Cortex of kidney (tissue), 1 donor: ENCODE measurements at places on chromosomes 3 and 15.

DNA sequence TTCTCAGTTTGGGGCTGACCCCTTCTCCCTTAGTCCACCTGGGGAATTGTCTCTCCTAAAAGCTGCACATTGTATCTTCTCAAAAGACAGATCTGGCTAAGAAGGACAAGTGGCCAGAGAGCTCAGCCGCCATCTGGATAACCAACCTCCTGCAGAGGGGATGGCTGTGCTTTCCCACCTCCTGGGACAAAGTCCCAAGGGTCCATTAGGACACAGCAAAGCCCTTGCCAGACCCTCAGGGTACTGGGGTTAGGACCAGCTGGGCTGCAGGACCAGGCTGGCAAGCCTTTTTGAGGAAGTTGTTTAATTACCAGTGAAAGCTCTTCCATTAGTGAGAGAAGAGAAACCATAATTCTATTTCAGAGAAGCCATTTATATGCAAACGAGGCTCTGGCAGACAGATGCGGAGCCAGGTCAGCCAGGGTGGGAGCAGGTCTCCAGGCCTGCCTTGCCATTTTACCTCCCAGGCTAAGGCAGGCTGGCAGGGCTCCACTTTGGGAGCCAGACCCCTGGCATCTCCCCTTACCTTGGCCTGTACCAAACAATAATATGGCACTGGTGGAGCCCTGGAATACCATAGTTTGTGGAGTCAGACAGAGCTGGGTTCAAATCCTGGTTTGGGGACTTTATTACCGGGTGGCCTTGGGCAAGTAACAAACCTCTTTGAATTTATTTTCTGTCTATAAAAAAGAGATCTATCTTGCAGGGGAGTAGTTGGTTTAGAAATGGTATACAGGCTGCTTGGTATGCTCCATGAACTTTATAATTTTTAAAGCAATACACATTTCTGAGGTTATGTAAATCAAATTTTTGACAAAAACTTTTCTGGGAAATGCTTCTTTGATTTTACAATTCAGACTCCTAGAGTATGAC lies 17.9 kb downstream of the SHF start:
- no peak for DNase-seq

- DNase-seq: no peak
Observed at GRCh38 chr15:52710708-52711389, 31.7 kb upstream of the ATOSA start.

DNA sequence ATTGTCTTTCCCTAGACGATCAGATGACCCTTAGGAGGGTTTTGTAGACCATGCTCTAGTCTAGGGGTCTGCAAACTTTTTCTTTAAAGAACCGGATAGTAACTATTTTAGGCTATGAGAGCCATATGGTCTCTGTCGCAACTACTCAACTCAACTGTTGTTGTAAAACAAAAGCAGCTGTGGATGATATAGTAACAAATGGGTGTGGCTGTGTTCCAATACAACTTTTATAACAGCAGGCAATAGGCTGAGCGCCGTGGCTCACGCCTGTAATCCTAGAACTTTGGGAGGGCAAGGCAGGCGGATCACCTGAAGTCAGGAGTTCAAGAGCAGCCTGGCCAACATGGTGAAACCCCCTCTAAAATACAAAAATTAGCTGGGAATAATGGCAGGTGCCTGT lies 6.1 kb upstream of the CMTM6 start:
- DNase-seq: no peak

- DNase-seq: no peak
Observed at GRCh38 chr3:50221411-50222168, 14.4 kb upstream of the GNAI2 start.

GRCh38 chr3:176927706-176928581 lies 269.3 kb downstream of the TBL1XR1 start:
- no peak for DNase-seq

DNA sequence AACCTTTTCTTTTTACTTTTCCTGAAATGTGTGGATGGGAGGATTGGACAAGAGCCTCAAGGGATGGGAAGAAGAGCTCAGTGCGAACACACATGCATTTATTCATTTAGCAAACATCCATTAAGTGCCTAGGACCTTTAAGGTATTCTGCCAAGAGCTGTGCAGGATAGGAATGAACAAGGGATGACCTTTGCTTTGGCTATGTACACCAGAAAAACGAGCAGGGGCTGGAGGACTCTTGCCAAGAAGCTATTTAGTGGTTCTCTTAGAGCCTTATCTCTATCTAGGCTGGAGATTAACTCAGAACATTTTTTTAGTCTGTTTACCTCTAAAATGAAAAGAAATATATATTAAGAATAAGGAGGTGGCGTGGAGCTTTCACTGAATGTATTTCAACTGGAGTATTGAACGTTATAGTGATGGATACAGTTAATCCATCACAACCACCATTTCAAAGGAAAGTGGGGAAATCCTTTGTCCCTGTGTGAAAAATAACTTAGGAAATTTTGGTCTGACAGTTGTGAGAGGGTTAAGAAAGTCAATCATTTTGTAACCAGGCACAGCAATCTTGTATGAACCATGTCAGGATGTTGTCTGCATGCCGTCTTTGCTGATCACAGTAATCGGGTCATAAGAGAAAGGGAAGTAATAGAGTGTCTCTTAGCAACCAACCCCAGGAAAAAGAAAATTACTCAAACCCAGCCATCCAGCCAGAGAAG lies 279.0 kb downstream of the LPP start:
- DNase-seq: no peak

GRCh38 chr3:157023226-157023625 lies 136.7 kb downstream of the CCNL1 start:
- DNase-seq: no peak

DNA sequence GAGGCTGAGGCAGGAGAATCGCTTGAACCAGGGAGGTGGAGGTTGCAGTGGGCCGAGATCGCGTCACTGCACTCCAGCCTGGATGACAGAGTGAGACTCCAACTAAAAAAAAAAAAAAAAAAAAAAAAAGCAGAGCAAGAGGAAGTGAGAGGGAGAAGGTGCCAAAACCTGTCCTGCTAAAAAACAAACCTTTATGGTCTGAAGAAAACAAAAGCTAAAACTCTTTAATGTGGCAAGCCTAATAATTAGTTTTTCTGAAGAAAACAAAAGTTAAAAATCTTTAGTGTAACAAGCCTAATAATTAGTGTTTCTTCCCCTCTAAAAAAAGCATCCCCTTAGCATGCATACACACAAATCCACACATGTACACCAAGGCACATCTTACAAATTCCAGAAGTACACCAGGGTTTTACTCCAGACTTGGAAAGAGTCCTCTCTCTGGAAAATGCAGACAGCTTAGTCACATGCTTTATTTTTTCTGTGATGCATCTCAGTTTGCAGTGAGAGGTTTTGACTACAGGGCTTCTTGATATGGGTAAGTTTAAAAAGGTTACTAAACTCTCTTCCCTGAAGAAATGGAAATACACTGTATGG lies 65.9 kb downstream of the HACD2 start:
- DNase-seq: no peak

GRCh38 chr15:40940296-40940801 lies 11.2 kb downstream of the DLL4 start:
- no peak for DNase-seq

DNA sequence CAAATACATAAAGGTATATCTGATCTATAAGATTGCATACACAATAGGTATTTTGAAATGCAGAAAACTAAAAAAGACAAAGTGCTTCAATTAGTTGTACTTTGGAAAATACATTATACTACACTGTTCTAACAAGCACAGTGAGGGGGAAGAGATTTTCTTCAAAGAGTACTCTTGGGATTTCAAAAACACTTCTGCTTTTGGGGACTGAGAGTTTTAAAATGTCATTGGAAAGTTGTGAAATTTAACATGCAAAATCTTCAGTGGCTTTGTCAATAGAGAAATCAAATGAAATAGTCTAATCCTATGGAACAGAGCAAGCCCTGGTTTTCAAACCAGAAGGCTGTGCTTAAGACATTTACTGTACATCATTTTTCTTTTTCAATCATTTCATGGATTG lies 322.2 kb upstream of the SEMA6D start:
- no peak for DNase-seq

DNA sequence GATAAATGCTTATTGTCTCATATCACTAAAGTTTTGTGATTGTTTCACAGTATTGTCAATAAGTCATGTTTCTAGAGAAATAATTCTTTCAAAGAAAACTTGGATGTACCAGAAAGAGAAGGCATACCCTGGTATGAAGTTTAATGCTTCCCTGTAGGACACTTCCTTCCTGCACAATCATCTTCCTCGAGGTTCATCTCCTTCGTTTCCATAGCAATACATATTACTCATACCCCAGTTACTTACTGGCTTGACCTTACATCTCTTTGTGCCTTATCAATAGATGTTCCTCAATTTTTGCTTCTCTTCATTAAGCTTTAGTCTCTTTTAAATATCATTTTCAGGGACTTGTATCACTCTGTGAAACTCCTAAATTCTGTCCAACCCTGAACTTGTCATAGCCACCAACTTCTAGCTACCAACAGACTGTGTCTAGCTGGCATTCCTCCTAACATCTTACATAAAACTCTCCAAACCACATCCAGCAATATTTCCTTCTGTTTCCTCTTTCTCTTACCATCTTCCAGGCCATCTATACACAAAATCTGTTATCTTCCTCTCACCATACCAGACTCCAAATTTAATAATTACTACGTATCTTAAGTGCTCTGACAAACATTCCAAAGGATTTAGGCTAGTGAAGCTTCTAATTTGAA lies 134.3 kb downstream of the GADL1 start:
- DNase-seq: no peak

DNA sequence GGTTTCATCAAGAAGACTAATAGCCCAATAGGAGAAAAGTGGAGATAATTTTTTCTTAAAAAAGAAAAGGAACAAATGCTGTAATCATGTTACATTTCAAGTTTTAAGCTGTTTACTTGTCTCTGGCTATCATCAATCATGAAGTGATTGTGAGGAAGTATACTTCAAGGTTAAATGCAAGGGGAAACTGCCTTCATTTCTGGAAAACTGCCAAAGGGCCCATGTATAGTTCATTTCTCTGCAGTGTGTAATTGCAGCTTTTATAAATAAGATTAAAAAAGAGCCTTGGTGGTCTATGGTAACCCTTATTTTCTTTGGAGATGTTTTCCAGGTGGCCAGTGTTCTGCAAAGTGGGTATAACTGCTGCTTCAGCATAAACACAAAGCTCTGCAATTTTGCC lies 101.9 kb downstream of the GRM7 start:
- DNase-seq: no peak

- DNase-seq: no peak
Observed at GRCh38 chr3:67635257-67635656, 19.2 kb downstream of the SUCLG2 start.

GRCh38 chr15:83413054-83413719 lies 34.0 kb upstream of the SH3GL3 start:
- no peak for DNase-seq

DNA sequence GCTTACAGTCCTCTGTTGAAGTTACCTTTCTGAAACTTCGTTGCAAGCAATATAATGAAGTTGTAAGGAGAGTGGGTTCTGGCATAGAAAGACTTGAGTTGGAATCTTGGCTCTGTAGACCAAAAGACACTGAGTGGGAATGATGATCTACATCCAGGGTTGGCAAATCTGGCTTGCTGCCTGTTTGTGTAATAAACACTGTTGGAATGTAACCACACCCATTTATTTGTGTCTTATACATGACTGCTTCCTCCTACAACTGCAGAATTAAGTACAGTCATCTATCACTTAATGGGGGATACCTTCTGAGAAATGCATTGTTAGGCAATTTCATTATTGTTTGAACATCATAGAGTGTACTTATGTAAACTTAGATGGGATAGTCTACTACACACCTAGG lies 178.4 kb upstream of the SUCLG2 start:
- no peak for DNase-seq

GRCh38 chr3:50195501-50196252 lies 4.3 kb downstream of the GNAT1 start:
- DNase-seq: no peak

DNA sequence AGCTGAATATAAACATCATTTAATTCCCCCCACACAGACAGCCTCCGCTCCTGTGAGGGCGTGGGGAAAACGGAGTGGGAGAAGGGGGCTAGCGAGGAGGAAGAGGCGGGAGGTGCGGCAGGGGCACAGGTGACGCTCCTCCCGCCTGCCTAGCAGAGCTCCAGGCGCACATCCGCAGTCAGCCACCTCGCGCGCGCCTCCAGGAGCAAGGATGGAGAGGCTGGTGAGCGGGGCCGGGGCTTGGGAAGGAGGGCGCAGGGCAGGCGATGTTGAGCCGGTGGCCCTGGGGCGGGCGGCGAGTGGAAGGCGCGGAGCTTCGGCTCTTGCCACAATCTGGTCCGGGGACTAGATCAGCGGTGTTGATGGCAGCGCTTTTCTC lies at the start of gene CD200:
CD200 (plus strand) TSS at position 155 of the 379 bp plus-strand sequence; CDS start at position 212, 57 bp downstream.
- no peak for DNase-seq

GRCh38 chr3:155425396-155425795 lies 131.9 kb upstream of the STRIT1 start:
- DNase-seq: no peak

- DNase-seq: no peak
Observed at GRCh38 chr3:24177201-24177600, 232.1 kb downstream of the NR1D2 start.

- no peak for DNase-seq
Observed at GRCh38 chr3:42665050-42665878, 11.8 kb downstream of the ZBTB47 start.

DNA sequence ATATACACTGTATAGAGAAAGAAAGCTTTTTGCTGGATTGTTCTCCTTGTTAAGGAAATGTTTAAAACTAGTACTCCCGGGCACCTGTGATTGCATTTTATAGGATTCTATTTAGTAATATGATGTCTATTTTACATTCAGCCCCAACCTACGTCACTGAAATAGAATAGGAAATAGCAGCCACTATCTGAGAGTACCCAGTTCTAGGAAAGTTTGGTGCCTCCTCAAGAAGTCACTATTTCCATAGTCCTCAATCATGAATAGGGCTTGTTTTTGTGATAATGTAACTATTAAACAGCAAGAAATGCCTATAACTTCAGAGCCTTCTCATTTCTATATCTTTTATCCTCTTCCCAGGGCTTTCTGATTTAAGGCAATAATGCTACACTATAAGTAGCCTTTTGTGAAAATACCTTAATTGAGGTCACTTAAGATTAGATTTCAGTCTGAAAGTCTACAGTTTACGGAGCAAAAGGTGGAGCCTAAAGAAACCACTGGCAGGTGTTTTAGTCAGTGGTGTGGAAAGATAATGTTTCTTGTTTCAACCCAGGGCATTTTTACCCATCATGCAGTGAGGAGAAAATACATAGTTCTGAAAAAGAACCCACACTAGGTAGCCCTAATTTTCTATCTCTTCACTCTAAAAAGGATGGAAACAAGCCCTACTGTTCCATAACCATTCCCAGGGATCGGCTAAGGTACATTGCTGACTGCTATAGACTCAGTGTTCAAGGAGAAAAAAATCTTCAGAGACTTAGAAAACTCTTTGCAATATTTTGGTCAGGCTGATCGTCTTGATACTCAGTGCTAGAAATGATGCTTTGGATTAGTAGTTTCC lies 38.7 kb downstream of the TIGIT start:
- DNase-seq: no peak

DNA sequence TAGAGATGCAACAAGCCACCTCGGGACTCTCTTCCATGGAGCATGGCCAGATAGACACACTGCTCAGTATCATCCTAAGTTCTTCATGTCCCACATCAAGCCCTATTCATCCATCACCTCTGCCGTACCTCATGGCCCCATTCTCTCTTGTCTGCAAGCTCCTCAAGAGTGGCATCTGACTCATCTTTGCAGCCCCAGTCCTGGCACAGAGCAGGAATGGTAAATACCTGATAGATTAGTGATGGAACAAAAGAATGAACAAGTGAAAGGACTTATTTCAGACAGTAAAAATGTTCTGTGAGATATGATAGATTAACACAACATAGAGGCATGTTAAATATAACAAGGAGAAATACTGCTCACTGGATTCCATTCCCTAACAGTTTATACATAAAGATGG lies 176.4 kb downstream of the ISL2 start:
- DNase-seq: no peak
